Parietal lobe (tissue), 2 donors: ENCODE measurements at places on chromosomes 5 and 9. TPM values are rescaled to one million over a fixed set of nuclear protein-coding genes. Genes with fewer than 3 reads are reported as not detected.

MLANA gene
- total RNA-seq, result not detected

KLF9 gene
- 8.5 TPM for total RNA-seq

TOR4A gene
- 0.31 TPM for total RNA-seq

KIF20A gene
- total RNA-seq, result 6.3 TPM

SCAI gene
- total RNA-seq, result 91.1 TPM

SETD9 gene
- total RNA-seq, result 2.2 TPM

FRRS1L gene
- 85.4 TPM for total RNA-seq

CCDC187 gene
- not detected for total RNA-seq

EMB gene
- total RNA-seq, result 3.1 TPM

LTC4S gene
- total RNA-seq, result 6.9 TPM

GAS1 gene
- total RNA-seq, result 17.8 TPM

TMEM8B gene
- 12.5 TPM for total RNA-seq

TXNDC8 gene
- not detected for total RNA-seq

STKLD1 gene
- 1.6 TPM for total RNA-seq

CHSY3 gene
- total RNA-seq, result 26.6 TPM

CCDC192 gene
- not detected for total RNA-seq

SERF1B gene
- 62.9 TPM for total RNA-seq

FCN1 gene
- total RNA-seq, result 0.31 TPM

GABRP gene
- not detected for total RNA-seq

GRHPR gene
- 63.9 TPM for total RNA-seq

SLC1A1 gene
- 36.0 TPM for total RNA-seq

UAP1L1 gene
- total RNA-seq, result 0.63 TPM

TGFBI gene
- total RNA-seq, result 2.8 TPM

IFNK gene
- total RNA-seq, result not detected

TNC gene
- total RNA-seq, result 101 TPM

TERT gene
- total RNA-seq, result not detected

LHFPL2 gene
- total RNA-seq, result 27.2 TPM

RLN1 gene
- 1.3 TPM for total RNA-seq

RGS7BP gene
- 26.0 TPM for total RNA-seq

FRMD3 gene
- total RNA-seq, result 38.2 TPM

SLC6A7 gene
- 1.9 TPM for total RNA-seq

LNPEP gene
- 74.5 TPM for total RNA-seq

BTNL8 gene
- total RNA-seq, result not detected

PCDHA12 gene
- 40.4 TPM for total RNA-seq
